ENCODE measurements at places on chromosomes 4 and X.

DNA sequence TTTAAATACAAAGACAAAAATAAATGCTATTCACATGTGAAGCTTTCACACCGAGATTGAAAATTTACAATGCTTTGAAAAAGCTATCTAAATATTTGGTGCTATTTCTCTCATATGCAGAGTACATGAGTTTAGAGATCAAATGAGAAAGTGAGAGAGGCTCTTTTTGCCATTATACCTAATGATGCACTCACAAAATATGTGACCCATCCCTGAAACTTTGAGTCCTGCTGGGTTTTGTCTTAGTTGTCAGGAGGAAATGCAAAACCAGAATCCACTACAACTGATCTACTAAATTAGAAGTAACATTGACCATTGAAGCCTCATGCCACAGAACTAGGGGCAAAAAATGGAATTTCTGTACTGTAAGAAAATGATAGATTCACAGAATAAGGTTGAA lies 251.7 kb downstream of the MAPK10 start:
- DNase-seq = no peak

GRCh38 chrX:87045352-87045751 lies 472.2 kb upstream of the KLHL4 start:
- no peak for DNase-seq

- no peak for DNase-seq
Observed at GRCh38 chr4:21848021-21848420, 100.6 kb downstream of the KCNIP4 start.

- no peak for DNase-seq
Observed at GRCh38 chr4:4862071-4862551, 2.6 kb downstream of the MSX1 start.

DNA sequence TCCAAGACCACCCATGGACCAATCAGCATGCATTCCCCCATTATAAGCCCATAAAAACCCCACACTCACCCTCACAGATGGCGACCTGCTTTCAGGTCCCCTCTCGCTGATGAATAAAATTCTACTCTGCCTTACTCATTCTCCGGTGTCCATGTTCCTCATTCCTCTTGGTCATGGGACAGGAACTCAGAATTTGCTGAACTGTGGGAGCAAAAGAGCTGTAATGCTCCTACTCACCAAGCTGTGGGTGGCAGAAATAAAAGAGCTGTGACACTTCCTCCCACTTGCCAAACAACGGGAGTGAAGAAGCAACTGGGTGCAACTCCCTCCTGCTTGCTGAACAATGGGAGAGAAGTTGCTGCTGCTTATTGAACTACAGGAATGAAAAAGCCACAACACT lies 168.5 kb upstream of the PCDH18 start:
- no peak for DNase-seq

GRCh38 chrX:40945361-40945713 lies 139.9 kb upstream of the USP9X start:
- no peak for DNase-seq

DNA sequence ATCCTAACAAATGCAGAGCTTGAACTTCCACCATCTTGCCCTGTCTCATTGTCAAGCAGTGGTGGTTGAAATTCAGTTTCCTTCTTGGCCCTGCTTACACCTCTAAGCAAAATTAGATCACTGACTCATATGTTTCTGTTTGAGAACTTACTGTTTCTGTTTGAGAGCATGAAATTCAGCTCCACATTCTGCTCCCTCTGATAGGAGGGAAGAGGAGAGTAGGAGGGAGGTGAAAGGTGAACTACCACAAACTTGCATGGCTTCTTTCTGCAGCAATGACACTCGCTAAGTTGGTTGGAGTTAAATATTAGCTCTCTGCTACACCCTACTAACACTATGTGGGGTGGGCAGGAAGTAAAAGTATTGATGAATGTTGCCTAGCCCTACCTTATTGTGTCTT lies 117.8 kb upstream of the EDA2R start:
- no peak for DNase-seq

- no peak for DNase-seq
Observed at GRCh38 chr4:702618-703048, 3.0 kb upstream of the PCGF3 start.

GRCh38 chr4:108058685-108059440 lies 69.2 kb downstream of the HADH start:
- no peak for DNase-seq

- DNase-seq = no peak
Observed at GRCh38 chr4:147717878-147718277, 14.0 kb upstream of the ARHGAP10 start.

DNA sequence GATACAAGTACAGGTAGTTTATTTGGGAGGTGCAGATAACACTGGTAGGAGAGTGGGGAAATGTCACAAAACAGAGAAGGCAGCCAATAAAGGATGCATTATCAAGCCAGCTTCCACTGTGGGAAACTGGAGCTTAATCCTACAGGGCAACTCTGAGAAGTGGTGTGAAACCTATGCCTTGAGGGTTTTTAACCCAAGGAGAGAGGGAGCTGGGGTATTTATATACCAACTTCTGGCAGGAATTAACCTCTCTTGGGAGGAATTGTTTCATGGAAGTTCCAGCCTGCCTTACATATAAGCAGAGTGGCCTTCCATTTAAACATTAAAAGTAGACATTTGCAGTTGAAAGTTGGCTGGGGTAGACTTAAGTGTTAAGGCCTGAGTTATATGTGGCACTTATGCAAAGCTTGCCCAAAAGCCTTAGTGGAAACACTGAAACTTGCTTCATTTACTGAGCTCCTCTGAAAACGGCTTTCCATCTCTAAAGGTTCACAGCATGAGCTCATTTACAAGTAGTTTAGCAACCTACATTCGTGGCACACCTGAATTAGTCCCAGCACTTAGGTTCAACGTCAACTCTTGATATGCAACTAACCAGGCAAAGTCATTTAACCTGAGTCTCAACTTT lies 19.2 kb downstream of the MAGEB17 start:
- no peak for DNase-seq

- DNase-seq = no peak
Observed at GRCh38 chr4:127352220-127353113, 280.3 kb upstream of the INTU start.

GRCh38 chr4:87219632-87220093 lies 755 bp downstream of the KLHL8 start:
- no peak for DNase-seq

- DNase-seq = no peak
Observed at GRCh38 chr4:21452931-21453330, 495.6 kb downstream of the KCNIP4 start.

GRCh38 chr4:138702190-138702824 lies 313.3 kb upstream of the NOCT start:
- no peak for DNase-seq

DNA sequence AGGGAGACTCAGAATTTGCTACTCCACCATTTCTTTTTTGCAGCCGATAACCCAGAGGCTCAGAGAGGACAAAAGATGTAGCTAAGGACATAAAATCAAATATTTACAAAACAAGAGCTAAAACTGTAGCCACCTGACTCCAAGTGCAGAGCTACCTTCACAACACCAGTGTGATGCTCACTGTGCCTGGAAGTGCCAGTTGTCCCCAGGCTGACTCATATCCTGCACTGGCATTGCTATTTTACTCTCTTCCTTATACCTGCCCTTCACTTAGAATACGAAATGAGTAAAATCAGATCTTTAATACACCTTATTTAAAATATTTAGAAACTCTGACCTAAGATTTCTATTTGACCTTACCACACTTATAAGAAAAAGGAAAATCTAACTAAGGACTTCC lies 39.5 kb downstream of the SLC7A11 start:
- no peak for DNase-seq

GRCh38 chrX:50768801-50769200 lies 45.2 kb downstream of the SHROOM4 start:
- DNase-seq = no peak

GRCh38 chr4:29549342-29549741 lies 1170.8 kb upstream of the PCDH7 start:
- DNase-seq = no peak

DNA sequence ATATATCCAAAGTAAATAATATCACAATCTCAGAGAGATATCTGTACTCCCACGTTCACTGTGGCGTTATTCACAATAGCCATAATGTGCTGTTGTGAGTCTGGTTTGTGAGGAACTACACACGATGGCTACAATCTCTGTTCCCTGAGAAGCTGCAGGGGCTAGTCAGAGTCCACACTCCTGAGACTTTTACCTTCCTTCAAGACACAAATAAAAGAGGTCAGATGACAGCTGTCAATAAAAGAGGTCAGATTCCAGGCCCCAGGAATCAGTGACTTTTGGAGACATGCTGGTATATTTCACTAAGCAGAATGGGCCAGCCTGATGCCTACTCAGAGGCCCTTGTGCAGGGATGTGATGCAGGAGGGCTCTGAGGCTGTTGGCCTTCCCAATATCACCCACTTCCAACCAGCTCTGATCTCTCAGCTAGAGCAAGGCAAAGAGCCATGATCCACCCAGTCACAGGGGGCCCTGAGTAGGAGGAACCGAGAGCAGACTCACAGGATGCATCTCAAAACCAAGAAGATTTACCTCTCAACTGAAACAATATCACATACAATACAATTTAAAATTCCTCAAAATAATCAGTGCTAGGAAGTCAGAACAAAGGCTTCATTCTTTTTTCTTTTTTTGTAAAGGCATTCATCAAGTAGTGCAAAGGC lies 13.8 kb downstream of the FRYL start:
- DNase-seq = no peak

GRCh38 chr4:186204103-186204559 lies 12.8 kb downstream of the CYP4V2 start:
- DNase-seq = peak; percentile 22

DNA sequence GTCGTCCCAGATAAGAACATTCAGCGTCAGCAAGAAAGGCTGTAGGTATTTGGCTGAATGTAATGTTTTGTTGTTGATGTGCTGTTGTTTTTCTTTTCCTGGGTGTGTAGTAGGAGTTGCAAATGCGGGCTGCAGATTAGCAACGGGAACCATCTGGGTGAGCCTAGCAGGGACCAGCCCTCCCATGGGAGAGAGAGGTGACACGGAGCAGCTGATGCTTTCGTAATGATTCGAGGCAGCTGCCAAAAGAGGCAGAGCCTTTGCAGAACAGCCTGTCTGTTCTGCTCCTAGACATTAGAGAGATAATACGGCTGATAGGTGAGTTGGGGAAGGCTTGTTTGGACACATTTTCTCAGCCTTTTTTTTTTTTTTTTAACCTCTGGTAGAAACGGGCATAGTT lies 25.3 kb downstream of the ARSF start:
- no peak for DNase-seq

- no peak for DNase-seq
Observed at GRCh38 chr4:143357161-143357845, 20.6 kb downstream of the GAB1 start.

DNA sequence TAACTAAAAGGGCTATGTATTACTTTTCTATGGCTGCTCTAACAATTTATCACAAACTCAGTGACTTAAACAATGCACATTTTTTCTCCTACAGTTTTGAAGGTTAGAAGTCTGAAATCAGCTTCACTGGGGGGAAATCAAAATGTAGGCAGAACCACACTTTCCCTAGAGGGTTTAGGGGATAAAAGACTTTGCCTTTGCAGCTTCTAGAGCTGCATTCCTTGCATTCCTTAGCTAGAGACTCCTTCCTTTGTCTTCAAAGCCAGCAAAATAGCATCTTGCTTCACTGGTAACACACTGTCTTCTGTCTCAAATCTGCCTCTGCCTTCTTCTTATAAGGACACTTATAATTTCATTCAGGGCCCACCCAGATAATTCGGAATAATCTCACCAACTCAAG lies 152.4 kb upstream of the SPIN4 start:
- DNase-seq = peak; percentile 56

GRCh38 chrX:97039363-97040029 lies 155.8 kb downstream of the RPA4 start:
- DNase-seq = peak; percentile 22

GRCh38 chr4:136900696-136901095 lies 631.6 kb downstream of the PCDH18 start:
- DNase-seq = peak; percentile 5

GRCh38 chr4:2338754-2339457 lies 77.0 kb upstream of the MXD4 start:
- DNase-seq = no peak

GRCh38 chrX:134624046-134624430 lies 34.2 kb downstream of the PLAC1 start:
- no peak for DNase-seq

GRCh38 chrX:70049925-70050324 lies at the start of gene AWAT2:
Gene AWAT2 (minus strand): TSS chrX:70049938. CDS start chrX:70049932, 6 bp downstream.
- DNase-seq = no peak

DNA sequence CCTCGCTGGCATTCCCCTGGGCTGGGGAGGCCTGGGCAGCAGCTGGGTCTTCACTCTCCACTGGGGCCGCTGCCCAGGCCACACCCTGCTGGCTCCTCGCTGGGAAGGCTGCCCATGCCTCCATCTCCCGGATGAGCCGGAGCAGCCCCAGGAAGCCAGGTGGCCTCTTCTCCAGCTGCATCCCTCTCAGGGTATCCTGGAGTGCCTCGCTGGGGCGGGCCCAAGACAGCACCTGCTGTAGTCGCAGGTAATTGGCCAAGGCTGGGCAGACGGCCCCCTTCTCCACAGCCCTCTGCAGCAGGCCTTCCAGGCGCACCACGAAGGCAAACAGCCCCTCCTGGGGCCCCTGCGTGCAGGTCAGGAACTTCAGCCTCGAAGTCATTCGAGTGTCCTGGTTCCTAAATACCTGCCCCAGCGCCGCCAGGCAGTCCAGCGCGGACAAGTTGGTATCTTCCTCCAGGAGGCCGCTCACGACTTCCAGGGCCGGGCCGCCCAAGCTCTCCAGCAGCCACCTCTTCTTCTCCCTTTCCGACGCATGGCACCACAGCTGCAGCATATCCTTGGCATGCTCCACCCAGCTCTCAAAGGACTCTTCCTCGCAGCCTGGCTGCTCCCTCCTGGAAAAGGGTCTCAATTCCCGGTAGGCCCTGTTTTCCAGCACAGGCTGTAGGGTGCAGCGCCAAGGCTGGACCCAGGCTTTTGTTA lies 3.7 kb downstream of the PNMA6E start:
- DNase-seq = no peak

- DNase-seq = no peak
Observed at GRCh38 chr4:93657527-93657926, 171.0 kb upstream of the ATOH1 start.

DNA sequence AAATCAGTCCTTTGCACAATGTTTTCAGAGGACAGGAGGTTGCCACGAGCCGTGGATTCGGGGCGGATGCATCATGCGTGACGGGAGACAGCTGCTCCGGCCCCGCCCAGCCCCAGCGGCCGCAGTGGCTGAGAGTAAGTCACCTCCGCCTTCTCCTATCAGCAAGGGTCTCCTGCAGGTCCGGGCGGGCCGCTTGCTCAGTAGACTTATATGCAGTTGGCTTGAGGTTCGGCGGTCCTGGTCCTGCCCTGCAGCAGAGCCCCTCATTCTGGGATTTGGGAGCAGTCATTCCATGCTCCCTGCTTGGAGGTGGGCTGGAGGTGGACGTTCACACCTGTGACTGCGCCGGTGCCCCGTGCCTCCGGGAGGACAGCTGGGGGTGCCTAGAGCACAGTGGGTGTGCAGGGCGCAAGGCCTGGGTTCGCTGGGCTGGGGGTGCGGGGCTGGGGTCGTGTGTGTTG lies 86.3 kb upstream of the ADRA2C start:
- no peak for DNase-seq

- no peak for DNase-seq
Observed at GRCh38 chrX:68204521-68205038, 228.7 kb downstream of the OPHN1 start.

GRCh38 chr4:101695176-101695575 lies 95.4 kb upstream of the BANK1 start:
- no peak for DNase-seq
